Thymus (tissue), 14 donors: ENCODE measurements at places on chromosomes 5 and 9. TPM values are rescaled to one million over a fixed set of nuclear protein-coding genes. Genes with fewer than 3 reads are reported as not detected.

The DIPK1B gene
- polyA plus RNA-seq: 6.8 TPM

The SHC3 gene
- 0.16 TPM for polyA plus RNA-seq

The COL27A1 gene
- polyA plus RNA-seq: 24.0 TPM

The UBAP2 gene
- polyA plus RNA-seq: 17.2 TPM

The SPATA31C1 gene
- polyA plus RNA-seq: not detected

The OR1Q1 gene
- 0.05 TPM for polyA plus RNA-seq

The GRXCR2 gene
- polyA plus RNA-seq: 0.05 TPM

The RARS1 gene
- 42.1 TPM for polyA plus RNA-seq

The TAS2R1 gene
- 0.05 TPM for polyA plus RNA-seq

The QRFP gene
- 0.21 TPM for polyA plus RNA-seq

The PLCXD3 gene
- polyA plus RNA-seq: 0.37 TPM
